GM23248 (cell line): ENCODE measurements at places on chromosomes 16 and 17. TPM values are rescaled to one million over a fixed set of nuclear protein-coding genes. Genes with fewer than 3 reads are reported as not detected.

The ACSM3 gene
- total RNA-seq = 0.65 and 2.1 TPM in 2 replicates

The CETP gene
- total RNA-seq = not detected in 2 replicates

The JPT1 gene
- 54.0 and 59.8 TPM in 2 replicates for total RNA-seq

The PIMREG gene
- 20.7 and 28.7 TPM in 2 replicates for total RNA-seq

The EVPLL gene
- not detected in 2 replicates for total RNA-seq

The BCL6B gene
- total RNA-seq = not detected in 2 replicates

The TP53TG3 gene
- total RNA-seq = not detected in 2 replicates

The AATK gene
- total RNA-seq = 1.6 and 4.0 TPM in 2 replicates

The GID4 gene
- total RNA-seq = 8.0 and 10.2 TPM in 2 replicates

The SKAP1 gene
- total RNA-seq = not detected in 2 replicates

The ITGAD gene
- total RNA-seq = not detected in 2 replicates

The TPSD1 gene
- total RNA-seq = not detected in 2 replicates

The TOM1L1 gene
- 3.8 and 13.1 TPM in 2 replicates for total RNA-seq

The GUCY2D gene
- total RNA-seq = 0.22 and 0.89 TPM in 2 replicates

The CNTNAP4 gene
- not detected in 2 replicates for total RNA-seq

The SOST gene
- total RNA-seq = not detected in 2 replicates

The AGRP gene
- total RNA-seq = not detected in 2 replicates

The ACAP1 gene
- 0.89 and 4.4 TPM in 2 replicates for total RNA-seq

The ZNF597 gene
- 3.2 TPM in 2 replicates for total RNA-seq

The CHST6 gene
- 0.65 and 0.76 TPM in 2 replicates for total RNA-seq

The FOXO3B gene
- 5.8 and 11.5 TPM in 2 replicates for total RNA-seq

The METTL23 gene
- total RNA-seq = 22.5 and 35.6 TPM in 2 replicates
